ENCODE measurements at places on chromosomes 2 and 18.

DNA sequence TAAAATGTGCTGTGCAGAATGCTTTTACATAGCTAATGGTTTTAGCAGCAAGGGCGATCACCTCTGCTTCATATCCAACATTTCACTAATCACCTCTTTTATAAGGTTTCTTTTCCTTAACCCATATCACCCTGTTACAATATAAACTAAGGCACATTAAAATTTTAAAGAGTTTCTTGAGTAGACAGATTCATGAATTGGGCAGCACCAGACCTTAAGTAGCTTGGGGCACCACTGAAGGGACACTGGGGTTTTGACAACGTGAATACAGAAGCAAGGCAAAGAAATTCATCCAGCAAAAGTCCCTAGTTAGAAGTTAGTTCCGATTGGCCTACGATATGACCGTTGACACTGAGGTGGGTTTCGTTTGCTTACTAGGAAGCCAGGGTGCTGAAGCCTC lies 44.0 kb upstream of the RALBP1 start:
- DNase-seq: no peak

DNA sequence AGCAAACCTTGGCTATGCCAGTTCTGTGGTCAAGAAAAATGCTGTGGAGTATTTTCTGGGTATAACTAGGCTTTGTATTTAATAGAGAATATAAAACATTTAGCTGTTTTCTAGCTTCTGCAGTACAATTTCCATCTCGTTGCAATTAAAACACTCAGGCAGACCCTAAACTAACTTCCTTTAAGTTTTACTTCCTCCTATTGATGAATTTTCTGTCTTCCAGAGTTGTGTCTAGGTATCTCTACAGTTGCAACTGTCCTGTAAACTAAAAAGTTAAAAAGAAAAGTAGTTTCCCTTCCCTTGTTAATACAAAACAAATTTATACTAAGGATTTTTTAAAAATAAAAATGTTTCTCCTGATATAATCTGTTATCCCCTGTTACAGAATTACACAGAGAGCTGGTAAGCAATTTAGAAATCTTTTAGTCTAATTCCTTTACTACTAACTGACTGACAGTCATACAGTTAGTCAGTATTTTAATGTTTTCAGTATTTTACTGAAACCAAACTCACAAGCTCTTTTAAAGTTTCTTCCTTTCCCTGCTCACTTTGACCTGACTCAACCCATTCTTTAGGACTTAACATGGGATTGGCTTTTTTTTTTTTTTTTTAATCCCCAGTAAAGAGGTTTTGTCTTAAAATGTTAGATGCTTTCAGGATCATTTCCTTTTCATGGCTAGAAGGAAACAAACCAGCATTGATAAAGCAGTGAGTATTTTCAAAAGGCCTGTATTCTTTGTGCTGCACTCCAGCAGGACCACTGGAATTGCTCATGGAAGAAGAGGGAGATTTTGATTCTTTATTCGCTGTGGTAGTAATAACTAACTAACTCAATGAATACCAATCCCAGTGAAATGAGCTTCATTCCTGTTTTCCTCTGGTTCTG lies 22.9 kb downstream of the ITGAV start:
- DNase-seq: no peak

DNA sequence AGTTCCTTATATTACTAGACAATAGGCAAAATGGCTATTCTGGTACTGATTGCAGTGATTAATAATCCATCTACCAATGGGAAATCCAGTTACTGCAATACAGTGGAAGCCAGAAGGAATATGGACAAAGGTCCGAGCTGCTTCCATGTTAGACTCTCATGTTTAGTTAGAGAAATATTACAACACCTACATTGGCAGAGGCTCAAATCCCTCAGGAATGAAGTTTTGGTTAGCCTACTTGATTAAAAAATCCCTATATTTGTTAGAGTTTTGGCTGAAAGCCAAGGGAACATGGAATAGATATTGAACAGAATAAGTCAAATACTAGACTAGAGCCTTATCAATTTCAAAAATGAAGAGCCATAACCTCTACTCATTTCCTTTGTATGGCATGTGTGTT lies 48.5 kb downstream of the ARL6IP6 start:
- DNase-seq: no peak

GRCh38 chr2:16365366-16365765 lies 300.3 kb downstream of the CYRIA start:
- DNase-seq: no peak

DNA sequence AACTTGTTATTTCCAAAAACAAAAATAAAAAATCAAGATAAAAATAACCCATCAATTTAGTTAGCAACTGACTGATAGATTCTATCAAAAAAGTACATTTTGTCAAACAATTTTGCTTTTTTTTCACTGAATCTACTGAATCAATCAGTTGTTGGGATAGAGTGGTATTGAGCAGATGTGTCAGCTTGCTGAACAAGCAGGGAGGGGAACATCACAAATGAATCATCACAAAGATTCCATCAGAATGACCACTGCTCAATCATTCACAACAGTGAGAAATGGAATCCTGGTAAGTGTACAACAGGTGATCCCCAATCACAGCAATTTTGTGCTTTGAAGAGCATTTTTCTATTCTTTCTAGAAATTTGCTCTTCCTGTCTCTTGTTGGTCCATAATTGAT lies 12.3 kb upstream of the SLC14A2 start:
- no peak for DNase-seq

DNA sequence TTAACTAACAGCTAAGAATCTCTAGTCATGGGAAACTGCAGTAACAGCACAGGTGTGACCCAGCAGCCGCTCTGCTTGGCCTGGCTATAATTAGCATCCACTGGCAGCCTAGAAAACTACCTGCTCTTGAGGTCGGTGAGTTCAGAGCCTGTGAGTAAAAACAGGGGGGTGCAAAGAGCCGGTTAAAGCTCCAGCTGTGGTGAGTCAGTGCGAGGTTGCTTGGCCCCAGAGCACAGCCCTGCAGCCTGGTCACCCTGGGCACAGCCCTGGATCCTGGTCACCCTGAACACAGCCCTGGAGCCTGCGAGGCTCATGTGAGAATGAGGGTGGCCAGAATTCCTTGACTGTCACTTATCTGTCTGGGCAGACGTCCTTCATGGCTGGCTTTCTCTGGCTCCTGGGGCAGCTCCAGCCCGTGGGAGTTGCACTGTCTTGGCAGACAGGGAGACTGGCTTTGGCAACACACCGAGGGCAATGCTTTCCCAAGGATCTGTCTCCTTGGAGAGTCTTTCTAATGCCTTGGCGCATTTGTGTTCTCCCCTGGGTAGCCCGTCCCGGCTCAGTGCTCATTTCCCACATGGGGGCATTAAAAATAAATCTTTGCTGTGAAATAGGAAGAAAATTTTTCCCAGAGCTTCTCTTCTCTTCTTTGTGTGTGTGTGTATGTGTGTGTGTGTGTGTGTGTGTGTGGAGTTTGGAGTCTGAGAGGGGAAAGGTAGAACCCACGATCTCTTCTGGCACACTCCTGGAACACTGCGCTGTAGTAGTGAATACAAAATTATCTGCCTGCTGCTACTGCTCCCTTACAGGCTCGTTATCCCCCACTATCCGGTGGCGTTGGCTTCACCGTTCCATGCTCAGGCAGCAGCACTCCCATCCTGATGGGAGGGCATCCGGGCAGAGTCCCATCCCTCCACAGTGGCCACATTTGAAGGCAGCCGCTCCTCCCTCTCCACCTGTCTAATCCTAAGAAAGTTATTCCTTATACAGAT lies 250.2 kb upstream of the MEX3C start:
- DNase-seq: no peak

- DNase-seq: no peak
Measured at GRCh38 chr2:36572054-36572718, 25.8 kb downstream of the FEZ2 start.

DNA sequence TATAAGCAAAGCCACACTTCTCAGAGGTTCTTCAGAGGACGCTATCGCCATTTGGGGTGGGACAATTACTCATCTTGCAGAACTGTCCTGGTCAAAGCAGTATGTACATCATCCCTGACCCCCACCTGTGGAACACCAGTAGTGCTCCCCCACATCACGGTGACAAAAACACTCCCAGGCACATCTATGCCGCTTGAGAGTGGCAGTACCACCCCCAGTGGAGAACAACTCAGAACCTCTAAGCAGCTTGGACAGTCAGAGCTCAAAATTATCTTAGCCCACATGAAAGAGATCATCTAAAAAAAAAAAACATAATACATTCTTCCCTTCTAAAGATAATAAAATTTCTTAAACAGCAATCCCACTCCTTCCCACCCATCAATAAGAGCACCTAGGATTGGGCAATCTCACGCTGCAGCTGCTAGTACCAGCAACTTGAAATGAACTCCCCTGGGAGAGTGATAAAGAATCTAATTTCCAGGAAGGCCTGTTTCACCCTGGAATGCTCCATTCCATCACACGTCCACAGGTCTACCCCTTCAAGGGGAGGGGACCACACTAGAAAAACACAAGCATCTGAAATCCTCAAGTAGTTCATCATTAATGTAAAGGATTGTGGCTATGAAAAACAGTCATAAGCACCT lies 31.7 kb downstream of the LRP2 start:
- no peak for DNase-seq

GRCh38 chr18:58363767-58364540 lies 264.9 kb downstream of the ALPK2 start:
- no peak for DNase-seq

DNA sequence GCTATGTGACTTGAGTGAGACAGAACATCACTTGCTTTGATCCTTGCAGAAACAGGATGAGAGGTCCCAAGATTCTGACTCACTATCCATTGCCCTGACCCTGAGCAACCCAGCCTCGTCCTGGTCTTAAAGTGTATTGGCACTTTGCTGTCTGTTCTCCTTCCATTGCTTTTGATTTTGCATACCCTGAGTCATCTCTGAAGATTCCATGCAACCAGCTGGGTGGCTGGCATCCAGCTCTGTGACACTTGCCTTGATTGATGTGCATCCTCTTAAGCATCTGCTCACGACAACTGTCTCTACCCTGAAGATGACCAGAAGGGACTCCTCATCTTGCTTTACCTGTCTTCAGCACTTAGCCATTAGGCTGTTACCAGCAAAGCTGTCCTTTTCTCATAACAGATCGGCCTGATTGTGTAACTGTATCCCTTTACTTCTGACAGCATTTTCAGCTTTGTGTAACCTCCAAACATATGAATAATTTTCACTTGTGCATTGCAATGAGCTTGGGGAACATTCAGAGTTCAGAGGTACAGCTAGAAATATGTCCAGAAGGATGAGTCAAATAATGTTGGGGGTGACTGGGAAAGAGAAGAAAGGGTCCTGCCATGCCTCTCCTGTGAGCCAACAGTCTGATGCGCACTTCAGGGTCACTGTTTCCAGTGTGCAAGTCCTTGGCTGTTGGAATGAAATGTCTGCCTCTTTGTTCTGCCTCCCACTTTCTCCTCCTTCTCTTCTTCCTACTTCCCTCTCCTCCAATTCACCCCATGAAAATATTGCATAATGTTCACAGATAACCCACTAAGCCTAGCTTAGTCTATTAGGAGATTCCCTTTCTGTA lies 249.7 kb upstream of the OSR1 start:
- no peak for DNase-seq

- no peak for DNase-seq
Measured at GRCh38 chr2:222950638-222951285, 89.9 kb downstream of the ACSL3 start.

All from NCI-H1092 treated with DMSO at 0.1 percent for 48 hours (cell line).